A549 treated with DMSO at 1 μM for 4 hours (cell line): ENCODE measurements at places on chromosomes 5 and 9. TPM values are rescaled to one million over a fixed set of nuclear protein-coding genes. Genes with fewer than 3 reads are reported as not detected.

Gene EIF4E1B
- total RNA-seq: not detected in 5 replicates

Gene SPATA24
- total RNA-seq: 4.4 to 6.3 TPM (median 5.4 TPM) in 5 replicates

Gene LAMC3
- total RNA-seq: 1.1 to 2.8 TPM (median 2.0 TPM) in 5 replicates

Gene RNF14
- total RNA-seq: 44.4 to 58.2 TPM (median 50.9 TPM) in 5 replicates
